Gastroesophageal sphincter (tissue), 4 donors: ENCODE measurements at places on chromosomes 4 and X.

DNA sequence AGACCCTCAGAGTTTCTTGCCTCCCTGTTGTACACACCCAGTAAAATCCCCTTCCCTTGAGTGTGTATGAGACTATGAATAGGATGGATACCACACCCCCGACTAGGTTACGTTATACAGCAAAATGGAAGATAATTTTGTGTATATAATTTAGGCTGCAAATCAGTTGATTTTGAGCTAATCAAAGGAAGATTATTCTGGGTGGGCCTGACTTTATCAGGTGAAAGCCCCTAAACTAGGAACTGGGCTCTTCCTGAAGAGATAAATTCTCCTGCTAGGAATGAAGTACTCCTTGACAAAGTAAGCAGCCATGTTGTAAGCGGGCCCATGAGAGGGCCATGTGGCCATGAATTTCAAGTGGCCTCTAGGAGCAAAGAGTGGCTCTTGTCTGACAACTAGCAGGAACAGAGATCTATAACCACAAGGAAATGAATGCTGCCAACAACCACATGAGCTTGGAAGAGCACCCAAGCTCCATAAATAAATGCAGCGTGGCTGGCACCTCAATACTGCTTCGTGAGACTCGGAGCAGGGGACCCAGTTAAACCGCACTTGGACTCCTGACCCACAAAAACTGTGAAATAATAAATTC lies 646.4 kb downstream of the IL1RAPL1 start:
- ATAC-seq, result no peak

DNA sequence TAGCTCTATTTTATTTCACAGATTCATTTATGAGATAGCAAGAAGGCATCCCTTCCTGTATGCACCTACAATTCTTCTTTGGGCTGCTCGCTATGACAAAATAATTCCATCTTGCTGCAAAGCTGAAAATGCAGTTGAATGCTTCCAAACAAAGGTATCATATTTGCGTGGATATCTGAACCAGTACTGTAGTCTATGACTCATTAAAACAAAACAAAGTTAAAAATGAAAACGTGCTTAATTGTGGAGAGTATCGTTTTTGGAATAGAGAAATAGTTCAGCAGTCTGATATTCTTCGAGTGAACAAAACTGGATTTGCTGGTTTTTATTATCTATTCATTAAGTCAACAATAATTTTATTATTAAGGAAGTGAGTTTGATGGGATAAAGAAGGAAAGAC lies 6.3 kb downstream of the AFP start:
- ATAC-seq, result no peak

DNA sequence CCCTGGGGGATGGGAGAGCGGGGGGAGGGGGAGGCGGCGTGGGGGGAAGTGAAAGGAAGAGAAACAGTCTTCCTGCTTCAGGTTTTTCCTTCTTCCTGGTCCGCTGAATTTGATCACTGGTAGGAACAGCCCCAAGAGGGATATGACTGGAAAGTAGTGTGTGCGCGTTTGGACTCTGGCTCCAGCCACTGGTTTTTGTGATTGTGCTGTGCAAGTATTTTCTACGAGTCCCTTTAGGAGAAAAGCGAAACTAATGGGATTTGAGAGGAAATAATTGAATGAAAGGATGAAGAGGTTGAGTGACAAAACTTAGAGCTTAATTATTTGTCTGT lies 836 bp downstream of the PRRG1 start:
- ATAC-seq, result peak; percentile 2

DNA sequence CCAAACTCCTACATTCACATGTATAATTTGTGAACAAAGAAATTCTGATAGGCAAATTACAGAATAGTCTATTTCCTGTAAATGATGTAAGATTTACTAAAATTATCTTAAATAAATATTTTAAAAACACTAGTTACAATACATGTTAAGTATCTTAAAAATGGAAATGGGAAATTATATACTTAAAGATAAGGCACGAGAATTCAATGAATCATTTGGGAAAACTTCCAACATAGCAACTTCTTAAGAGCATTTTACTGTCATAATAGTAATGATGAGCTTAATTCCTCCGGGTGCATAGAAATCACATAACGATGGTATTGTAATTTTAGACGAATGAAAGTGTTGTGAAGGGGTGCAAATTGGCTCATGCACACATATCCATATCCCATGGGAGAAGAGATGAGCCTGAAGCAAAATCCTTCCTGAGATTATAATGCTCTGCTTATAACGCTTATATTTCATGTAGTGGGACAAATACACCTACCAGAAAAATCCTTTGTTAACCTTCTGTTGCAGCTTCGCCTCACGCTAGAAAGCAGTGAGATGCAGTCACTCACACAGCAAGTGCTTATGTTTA lies 873.5 kb downstream of the PDHA2 start:
- no peak for ATAC-seq

DNA sequence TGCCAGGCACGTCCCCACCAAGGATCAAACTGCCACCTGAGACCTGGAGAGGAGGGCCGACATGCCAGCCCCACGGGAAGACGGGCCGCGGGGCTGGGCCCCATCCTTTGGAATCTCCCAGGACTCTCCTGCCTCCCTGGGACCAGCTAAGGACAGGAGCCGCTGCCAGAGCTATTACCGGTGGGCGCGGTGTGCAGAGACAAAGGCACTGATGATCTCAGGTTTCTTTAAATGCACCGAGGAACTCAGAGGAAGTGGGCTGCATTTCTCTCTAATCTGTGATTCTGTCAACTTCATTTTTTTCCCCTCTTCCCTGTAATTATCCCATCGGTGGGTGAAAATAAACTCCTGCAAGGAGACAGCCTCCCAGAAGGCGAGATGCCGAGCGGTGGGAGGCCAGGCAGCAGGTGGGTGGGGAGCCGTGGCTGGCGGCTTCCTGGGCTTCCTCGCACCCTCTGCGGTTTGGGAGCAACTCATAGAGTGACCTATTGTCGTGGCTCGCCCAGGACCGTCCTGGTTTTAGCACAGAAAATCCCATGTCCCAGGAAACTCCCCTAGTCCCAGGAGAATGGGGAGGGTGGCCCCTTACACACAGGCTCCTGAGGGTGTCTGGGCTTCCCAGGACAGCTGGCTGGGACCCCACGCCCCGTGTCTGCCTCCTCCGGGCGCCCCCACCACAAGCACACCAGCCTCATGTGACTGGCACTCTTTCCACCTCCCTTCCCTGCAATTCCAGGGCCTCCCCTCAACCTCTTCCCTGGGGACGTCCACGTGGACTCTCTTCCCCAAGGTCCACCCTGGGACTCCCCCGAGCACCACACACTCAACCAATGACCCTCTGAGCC lies 62.3 kb upstream of the ADRA2C start:
- ATAC-seq, result no peak

DNA sequence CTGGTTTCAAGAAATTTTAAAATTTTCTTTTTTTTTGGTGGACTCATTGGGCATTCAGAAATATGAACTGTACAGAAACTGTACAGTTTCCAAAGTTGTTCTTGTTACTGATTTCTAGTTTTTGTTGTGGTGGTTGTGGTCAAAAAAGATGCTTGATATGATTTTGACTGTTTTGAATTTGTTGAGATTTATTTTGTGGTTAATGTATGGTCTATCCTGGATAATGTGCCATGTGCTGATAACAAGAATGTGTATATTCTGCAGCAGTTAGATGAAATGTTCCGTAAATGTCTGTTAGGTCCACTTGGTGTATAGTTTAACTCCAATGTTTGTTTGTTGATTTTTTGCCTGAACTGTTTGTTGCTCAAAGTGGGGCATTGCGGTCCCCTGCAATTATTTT lies 127.6 kb upstream of the NUDT6 start:
- no peak for ATAC-seq

- ATAC-seq, result no peak
Measured at GRCh38 chrX:111504941-111505340, 6.5 kb upstream of the SERTM2 start.
